ENCODE measurements at places on chromosomes 2 and 18.

GRCh38 chr2:106701203-106702022 is 184.6 kb downstream of the ST6GAL2 start:
- DNase-seq: no peak

DNA sequence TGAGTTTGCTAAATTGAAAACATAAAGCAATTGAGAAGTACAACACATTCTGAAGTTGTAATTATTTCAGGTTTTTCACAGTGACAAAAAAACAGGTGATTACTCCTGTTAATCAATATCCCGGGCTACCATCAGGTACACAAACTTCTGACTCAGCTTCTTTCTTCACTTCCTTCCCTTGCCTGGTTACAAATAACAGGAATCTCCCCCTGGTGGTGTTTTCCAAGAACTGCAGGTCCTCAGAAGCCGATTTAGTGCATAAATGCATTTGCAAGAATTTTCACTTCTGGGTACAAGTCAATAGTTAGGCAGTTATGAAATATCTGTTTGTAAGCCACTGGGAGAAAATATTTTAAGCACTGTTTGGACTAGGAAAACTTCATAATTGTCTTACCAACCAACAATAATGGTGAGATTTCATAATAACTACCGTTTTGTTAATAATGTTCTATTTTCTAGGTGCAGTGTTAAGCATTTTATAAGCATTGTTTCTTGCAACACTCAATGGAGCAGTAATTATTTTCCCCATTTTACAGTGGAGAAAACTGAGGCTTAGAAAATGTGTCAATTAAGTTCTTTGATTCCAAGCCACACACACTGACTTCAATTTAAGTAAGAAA is 12.4 kb upstream of the GMCL1 start:
- DNase-seq: peak; percentile 46

GRCh38 chr2:196101325-196101991 is 32.8 kb upstream of the DNAH7 start:
- no peak for DNase-seq

GRCh38 chr18:27298214-27298804 is 113.2 kb upstream of the CHST9 start:
- DNase-seq: no peak

DNA sequence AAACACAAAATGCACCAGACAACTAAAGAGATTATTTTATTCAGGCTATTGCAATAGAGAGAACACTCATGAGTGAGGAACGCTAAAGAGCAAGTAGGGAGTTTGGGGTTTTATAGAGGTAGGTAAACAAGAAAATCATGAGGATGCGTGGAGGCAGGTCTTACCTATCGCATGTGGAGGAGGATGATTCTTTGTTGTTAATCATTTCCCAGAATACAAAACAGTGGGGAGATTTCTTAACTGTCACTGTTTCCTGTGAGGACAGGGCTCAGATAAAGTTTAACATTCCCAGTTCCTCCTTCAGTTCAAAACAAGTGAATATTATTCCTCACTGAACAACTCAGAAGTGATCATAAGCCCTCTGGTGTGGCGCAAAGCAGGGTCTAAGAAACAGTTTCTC is 156.1 kb upstream of the MGAT5 start:
- DNase-seq: no peak

- DNase-seq: no peak
Observed at GRCh38 chr18:4384932-4385331, 70.2 kb downstream of the DLGAP1 start.

DNA sequence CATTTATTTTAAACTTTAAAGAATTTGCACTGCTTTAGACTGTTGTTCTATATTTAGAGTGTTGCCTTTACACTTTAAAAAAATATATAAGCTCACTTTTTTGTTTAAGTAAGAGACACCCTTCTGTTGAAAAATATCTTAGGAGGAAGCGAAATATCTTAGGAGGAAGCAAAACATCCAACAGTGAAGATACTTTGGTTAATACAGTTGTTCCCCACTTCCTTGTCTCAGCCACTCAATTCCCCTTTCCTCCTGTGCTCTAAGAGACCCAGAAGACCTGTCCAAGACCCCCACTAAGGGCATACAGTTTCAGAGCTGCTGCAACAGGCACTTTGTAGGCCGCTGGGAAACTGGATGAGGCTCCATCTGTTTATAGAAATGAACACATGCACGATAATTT is 5.7 kb downstream of the SERPINB8 start:
- DNase-seq: no peak

GRCh38 chr2:197045115-197045514 is 118.6 kb upstream of the PGAP1 start:
- DNase-seq: no peak

DNA sequence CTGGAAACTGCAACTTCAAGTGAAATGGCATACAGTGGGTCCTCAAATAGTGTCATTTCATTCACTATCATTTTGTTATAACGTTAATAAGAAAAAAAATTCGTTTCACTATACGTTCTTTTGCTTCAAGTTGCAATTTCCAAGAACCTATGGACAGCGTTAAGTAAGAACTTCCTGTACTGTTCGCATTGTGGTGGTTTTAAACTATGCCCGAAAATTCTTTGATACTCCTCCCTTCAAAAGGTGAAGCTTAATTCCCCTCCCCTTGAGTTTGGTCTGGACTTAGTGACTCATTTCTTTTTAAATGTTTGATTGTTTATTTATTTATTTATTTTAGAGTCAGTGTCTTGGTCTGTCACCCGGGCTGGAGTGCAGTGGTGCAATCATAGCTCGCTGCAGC is 20.7 kb downstream of the GNLY start:
- no peak for DNase-seq

DNA sequence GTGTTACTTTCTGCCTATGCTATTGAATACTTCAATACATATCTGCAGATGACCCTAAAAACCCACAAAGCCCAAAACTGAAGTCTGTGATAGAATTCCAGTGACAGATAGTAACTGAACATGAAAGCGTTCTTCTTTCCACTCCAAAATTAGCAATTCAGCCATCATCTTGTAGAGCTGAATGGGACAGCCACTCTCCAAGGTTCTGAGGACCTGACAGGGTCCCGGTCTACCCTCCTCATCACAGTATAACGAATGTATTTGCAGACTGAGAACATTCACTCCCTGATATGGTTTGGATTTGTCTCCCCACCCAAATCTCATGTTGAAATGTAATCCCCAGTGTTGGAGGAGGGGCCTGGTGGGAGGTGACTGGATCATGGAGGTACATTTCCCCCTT is 189.5 kb downstream of the MTCL1 start:
- no peak for DNase-seq

GRCh38 chr18:8732442-8733360 is 27.3 kb downstream of the MTCL1 start:
- DNase-seq: no peak

DNA sequence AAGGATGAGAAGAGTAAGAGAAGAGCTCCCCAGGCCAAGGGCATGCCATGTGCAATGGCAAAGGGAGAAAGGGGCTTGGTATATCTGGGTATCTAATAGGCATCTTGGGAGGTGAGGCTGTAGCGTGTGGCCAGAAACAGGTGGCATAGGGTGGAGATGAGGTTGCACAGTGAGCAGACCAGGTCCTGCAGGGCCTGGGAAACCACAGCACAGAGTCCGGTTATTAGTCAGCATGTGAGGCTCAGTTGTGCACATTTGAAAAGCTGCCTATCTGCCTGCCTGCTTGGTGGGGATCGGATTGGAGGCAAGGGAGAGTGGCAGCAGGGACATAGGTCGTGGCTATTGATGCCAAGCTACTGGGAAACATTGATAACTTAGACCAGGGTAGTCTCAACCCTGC is 190.6 kb downstream of the TPGS2 start:
- no peak for DNase-seq

DNA sequence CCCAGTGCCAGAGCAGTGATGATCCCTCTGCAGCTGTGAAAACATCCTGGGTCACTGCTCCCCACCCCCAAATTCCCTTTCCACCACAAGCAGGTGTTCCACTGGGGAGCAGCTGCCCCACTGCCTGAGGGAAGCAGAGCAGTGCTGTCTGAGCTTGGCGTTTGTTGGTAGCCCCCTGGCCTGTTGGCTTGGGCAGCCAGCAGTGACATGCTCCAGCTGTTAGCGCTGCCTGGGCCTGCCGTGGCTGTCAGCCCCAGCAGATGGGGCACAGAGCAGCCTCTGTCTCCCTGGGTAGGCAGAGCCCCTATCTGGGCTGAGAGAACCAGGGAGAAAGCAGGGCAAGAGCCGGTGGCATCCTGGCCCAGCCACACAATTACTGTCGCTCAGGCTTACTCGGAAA is 247.7 kb downstream of the GLI2 start:
- DNase-seq: no peak

GRCh38 chr18:38369772-38370690 is 804.4 kb upstream of the CELF4 start:
- DNase-seq: no peak

DNA sequence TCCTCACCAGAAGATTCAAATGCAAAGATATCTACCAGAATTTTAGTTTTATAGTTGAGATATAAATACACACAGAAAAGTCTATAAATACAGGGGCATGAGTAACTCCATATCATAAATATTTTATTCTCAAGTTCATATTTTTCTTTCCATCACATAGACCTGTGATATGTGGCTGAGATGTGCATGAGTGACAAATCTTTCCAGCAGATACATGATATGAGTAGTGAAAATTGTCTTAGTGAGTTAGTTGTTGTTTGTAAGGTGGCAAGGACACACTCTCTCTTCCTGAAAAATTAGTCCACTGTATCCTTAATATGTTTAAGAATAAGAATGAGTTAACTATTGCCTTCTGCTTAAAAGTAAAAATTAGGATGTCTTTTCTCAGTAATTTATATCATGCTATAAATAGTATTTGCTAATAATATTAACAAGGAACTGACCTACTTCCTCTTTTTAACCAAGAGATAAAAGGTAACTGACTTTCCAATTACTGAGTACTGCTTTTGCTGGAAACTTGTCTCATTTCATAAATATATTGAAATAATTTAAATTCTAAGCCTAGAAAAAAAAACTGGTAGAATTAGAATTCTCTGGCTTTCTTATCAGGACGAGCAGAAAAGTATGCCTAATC is 85.2 kb upstream of the SESTD1 start:
- DNase-seq: no peak

DNA sequence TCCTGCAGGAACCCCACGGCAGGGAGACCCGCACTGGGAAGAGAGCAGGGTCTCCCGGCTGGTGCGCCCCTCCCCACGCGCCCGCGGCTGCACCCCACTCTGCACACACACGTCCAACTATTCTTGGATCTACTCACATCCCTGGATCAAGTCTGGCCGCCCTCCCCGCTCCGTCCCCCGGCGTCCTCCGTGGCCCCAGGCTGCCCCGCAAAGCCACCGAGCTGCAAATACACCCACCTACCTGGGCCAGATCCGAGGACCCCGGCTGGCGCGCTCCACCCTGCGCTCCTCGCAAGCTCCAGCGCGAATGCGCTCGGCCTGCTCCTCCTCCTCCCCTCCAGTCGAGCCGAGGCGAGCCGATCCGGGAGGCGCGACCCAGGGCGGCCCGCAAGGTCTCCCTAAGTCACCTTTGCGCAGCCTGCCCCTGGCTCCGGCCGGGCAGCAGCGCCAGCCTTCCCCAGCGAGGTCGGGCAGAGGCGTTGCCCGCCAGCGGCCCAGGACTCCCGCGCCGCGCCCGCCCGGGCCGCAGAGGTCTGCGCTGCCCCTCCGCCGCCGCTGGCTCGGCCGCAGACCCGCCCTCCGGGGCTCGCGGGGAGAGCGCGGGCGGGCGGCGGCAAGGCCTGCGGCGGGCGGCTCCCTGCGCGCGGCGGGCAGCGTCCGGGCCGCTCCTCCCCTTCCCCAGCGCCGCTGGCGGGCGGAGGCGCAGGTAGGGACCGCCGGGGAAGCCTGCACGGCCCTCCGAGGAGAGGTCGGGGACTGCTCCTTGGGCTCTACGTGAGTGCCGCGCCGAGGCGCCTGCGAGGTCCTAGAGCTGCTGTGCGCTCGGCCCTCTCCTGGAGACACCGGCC is 126.0 kb downstream of the OSBPL1A start:
- DNase-seq: no peak

Measured in stimulated activated CD4-positive, alpha-beta T cell treated with anti-CD3 and anti-CD28 coated beads, Interleukin-1b, Interleukin-23, amount 100 ng/mL, for 1 hour (primary cell).